Activated CD4-positive, alpha-beta T cell treated with anti-CD3 and anti-CD28 coated beads for 1 hour (primary cell): ENCODE measurements at places on chromosomes 7 and 10.

DNA sequence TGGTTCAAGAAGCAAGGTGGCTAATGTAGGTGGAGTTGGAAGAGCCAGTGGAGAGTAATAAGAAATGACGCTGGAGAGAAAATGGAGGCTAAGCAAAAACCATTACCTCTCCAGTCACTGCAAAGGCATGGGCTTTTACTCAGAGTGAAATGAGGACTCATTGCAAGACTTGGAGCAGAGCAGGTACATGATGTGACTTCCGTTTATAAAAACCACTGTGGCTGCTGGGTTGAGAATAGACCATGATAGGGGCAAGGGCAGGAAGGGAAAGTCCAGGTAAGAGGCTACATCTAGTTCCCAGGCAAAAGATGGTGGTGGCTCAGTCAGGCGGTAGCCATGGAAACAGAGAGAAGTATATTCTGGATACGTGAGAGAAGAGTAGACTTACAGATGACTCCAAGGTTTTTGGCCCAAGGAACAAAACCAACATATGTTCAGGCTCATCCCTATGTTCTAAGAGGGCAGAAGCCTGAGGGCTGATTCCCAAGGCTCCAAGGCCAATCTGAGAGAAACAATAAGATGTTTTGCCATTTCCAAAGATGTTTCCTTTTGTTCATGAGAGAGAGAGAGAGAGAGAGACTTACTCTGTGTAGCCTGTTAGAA, 21.5 kb upstream of the PDE1C start:
- no peak for DNase-seq

DNA sequence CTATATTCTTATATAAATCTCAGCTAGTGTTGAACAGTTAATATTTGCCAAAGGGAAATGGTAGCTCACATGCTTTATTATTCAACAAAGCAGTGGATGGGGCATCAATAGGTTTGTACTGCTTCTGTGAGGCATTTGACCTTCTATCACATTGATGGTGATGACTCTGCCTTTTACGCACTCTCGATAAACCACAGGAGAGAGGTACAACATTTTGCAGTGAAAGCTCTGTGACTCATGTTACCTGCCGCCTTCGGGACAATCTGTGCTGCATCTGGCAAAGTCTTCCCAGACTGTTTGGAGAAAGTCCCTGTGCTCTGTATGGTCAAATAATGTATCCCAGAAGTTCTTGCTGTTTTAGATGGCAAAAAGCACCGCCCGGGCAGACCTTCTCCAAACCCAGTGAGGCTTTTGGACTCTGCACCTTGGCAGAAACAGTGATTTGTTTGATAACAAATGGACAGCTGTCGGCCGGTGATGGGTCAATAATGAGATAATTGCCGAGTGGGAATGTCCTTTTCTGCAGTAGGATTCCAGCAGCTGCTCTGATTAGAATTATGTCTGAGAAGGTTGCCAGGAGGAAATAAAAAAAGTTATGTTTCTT, 61.0 kb downstream of the PLPP4 start:
- no peak for DNase-seq

GRCh38 chr10:47357131-47357582, 9.0 kb downstream of the RBP3 start:
- no peak for DNase-seq

DNA sequence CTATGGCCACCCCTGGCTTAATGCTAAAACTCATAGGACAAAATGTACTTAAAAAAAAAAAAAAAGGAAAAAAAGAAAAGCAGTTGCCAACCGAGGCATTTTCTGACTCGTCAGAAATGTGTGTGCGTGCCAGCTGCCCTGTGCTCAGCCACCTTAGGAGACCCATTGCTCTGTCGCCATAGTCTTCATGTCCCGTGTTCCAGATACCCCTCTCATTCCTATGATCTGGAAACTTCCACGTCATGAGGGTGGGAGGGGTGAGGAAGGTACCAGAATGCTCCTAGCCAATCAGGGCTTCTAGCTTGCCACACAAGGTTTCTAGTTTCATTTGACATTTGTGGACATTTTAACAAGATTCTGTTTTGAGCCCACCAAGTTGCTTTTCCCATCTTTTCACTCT, 212.9 kb downstream of the TCF7L2 start:
- no peak for DNase-seq

- no peak for DNase-seq
Measured at GRCh38 chr7:5354460-5355232, 69.0 kb downstream of the TNRC18 start.

DNA sequence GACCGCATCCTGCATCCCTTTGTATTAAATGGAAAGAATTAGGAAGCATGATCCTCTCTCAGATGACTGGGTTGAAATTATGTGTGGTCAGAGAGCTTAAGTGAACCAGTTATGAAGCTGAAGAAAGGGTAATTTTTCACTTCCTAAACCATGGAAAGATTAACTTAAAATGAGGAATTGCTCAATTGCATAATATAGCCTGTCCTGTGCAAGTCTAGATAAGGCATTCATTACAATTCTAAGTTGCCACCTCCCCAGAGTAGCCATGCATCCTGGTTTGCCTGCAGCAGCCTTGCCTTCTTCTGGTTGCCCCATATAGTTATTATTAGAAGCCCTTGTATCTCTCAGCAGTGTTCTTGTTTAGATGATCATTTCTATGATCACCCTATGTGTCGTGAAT, 45.3 kb downstream of the STARD3NL start:
- no peak for DNase-seq

DNA sequence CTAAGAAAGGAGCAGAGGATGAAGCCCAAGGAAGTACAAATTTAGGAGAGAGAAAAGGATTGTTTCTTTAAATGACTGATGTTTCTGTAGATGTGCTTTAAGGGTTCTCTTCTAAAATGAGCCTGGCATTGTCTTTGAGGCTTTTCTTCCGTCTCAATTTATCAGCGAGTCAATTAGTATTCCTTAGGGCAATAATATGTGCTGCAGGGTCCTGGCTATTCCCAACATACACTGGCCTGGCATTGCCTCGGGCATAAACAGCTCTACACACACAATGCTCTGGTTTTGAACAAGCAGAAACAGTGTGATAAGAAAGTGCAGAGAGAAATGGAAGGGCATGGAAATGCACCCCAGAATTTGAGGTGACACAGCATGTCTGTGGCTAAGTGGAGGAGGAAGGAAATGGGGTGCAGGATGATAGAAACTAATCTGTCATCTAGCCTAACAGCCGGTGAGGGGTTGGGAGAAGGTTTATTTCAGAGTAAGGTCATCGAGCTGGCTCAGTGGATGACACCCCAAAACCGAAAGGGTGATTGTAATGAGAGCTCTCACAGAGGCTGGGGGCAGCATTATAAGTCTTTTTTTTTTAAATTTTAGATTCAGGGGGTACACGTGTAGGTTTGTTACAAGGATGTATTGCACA, 67.5 kb upstream of the ARHGAP21 start:
- DNase-seq, result no peak
